Kidney (tissue), 22 donors: ENCODE measurements at places on chromosomes 16 and 17. TPM values are rescaled to one million over a fixed set of nuclear protein-coding genes. Genes with fewer than 3 reads are reported as not detected.

- no peaks in the 10 kb centered on the region for H3K27me3 ChIP-seq
- H3K36me3 ChIP-seq, result no peaks in the 10 kb centered on the region
- peak; percentile 73 for DNase-seq
- H3K4me1 ChIP-seq, result no peaks in the 10 kb centered on the region
- no peak overlapping the region for H3K27ac ChIP-seq
Observed at GRCh38 chr16:68893710-68894705, 50.7 kb downstream of the TANGO6 start.

GRCh38 chr17:49742166-49742638, 21.7 kb downstream of the FAM117A start:
- H3K27me3 ChIP-seq, result no peaks in the 10 kb centered on the region
- no peaks in the 10 kb centered on the region for H3K4me1 ChIP-seq
- DNase-seq, result no peak

DNA sequence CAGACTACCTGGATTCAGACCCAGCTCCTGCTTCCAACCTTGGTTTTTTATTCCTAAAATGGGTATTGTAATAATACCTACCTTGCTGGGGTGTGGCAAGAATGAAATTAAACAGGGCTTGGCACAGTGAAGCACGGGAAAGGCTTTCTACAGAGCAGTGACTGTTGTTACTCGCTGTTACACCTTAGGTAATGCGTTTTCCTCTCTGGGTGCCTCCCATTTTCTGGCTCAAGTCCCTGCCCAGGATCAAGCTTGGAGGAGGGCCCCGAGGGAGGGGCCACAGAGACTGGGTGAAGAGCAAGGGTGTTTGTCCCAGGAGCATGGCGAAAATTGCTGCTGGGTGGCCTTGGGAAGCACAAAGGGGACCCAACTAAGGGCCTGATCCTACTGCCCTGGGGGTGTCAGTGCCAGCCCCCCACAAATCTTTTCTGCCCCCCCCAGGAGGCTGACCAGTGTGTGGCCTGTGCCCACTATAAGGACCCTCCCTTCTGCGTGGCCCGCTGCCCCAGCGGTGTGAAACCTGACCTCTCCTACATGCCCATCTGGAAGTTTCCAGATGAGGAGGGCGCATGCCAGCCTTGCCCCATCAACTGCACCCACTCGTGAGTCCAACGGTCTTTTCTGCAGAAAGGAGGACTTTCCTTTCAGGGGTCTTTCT, 13.3 kb downstream of the MIEN1 start:
- DNase-seq, result no peak
- H3K27me3 ChIP-seq, result no peaks in the 10 kb centered on the region
- H3K27ac ChIP-seq, result no peak overlapping the region
- peaks cover 2% of the 10 kb centered on the region for H3K36me3 ChIP-seq

- H3K4me1 ChIP-seq, result no peaks in the 10 kb centered on the region
- H3K4me3 ChIP-seq, result no peak overlapping the region
- no peak for DNase-seq
- H3K27ac ChIP-seq, result no peak overlapping the region
Observed at GRCh38 chr17:30241051-30241450, 5.6 kb upstream of the SLC6A4 start.

- no peak overlapping the region for H3K27ac ChIP-seq
- no peaks in the 10 kb centered on the region for H3K4me1 ChIP-seq
- H3K4me3 ChIP-seq, result no peak overlapping the region
- H3K36me3 ChIP-seq, result no peaks in the 10 kb centered on the region
- DNase-seq, result no peak
- H3K27me3 ChIP-seq, result no peaks in the 10 kb centered on the region
Observed at GRCh38 chr16:48133455-48134211, 22.2 kb downstream of the ABCC12 start.

DNA sequence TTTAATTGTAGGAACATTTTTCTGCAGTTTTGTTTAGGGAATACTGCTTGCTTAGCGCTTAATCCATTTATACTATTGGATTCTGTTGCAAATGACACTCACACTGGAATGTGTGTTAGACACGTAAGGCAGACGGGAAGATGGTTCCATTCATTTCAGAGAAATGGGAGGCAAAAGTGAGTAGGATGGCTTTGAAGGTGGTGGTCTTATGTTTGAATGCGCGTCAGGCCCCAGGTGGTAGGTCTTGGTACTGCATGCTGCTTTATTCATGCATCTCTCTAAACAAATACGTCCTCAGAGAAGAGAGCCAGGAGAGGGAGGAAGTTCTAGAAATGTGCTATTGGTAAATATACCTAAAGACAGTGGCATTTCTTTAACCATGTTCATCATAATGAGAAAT, 997.6 kb upstream of the RBFOX1 start:
- H3K4me1 ChIP-seq, result no peaks in the 10 kb centered on the region
- no peaks in the 10 kb centered on the region for H3K27me3 ChIP-seq
- H3K27ac ChIP-seq, result no peak overlapping the region
- no peaks in the 10 kb centered on the region for H3K36me3 ChIP-seq
- H3K4me3 ChIP-seq, result no peak overlapping the region
- no peak for DNase-seq

DNA sequence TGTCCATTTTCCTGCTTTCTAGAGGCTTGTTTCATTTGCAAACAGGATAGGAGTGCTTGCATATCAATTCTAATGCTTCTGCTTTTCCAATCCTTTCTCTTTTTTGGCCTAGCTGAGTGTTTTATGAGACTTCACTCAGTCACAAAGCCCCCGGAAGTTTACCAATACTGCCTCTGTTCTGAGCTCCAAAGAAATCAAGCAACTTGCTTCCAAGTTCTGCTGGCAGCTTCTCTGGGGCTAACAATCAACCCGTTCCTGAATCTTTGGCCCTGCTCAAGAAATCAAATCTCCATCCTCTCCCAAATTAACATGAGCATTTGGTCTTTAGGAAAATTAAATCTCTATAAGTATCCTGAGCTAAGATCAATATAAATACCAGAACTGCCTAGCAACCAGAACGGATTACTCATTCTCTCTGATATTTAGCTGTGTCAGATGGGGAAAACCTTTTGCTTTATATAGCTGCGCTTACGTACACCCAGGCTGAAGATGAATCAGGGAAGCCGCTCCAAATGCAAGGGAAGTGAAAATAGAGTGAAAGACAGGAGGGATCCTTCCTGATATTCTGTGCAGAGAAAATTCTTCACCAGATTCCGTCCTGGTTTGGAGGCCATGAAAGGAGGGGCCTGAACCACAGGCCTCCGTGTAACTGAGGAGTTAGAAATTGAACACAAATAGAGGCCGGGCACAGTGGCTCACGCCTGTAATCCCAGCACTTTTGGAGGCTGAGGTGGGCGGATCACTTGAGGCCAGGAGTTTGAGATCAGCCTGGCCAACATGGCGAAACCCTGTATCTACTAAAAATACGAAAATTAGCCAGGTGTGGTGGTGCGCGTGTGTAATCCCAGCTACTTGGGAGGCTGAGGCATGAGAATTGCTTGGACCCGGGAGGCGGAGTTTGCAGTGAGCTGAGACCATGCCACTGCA, 23.3 kb upstream of the GRB2 start:
- H3K27me3 ChIP-seq, result no peaks in the 10 kb centered on the region
- H3K27ac ChIP-seq, result peak overlapping the region; percentile 42
- no peak for DNase-seq
- peaks cover 5% of the 10 kb centered on the region for H3K4me1 ChIP-seq
- H3K4me3 ChIP-seq, result no peak overlapping the region

DNA sequence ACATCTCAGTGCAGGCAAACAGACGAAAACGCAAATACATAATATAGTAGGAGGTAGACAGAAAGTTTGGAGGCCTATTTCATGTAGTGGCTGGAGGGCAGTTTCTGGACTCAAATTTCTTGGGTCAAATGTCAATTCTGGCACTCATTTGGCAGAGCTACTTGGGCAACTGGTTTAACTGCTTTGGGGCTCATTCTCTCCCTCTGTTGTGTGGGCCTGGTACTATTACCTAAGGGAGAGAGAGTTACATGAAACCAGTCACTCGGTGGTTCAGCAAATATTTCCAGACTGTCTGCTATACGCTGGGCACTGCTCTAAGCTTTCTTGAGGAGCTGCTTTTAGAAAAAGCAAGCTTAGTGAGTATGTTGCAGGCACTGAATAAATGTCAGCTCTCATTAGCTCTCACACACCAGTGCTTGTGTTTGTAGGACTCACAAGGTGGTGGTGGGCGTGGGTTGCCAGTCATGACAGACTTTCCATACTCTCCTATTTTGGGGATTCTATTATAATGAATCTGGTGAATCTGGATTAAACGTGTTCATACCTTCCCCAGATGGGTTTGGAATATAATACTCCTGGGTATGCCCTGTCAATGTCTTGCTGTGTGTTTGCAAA, 1.8 kb upstream of the SHISA9 start:
- no peaks in the 10 kb centered on the region for H3K36me3 ChIP-seq
- DNase-seq, result no peak
- H3K27ac ChIP-seq, result no peak overlapping the region
- H3K27me3 ChIP-seq, result peaks cover 18% of the 10 kb centered on the region

- no peak overlapping the region for H3K4me3 ChIP-seq
- DNase-seq, result no peak
- H3K27me3 ChIP-seq, result no peaks in the 10 kb centered on the region
- H3K27ac ChIP-seq, result no peak overlapping the region
Observed at GRCh38 chr17:82692268-82692667, 6.2 kb downstream of the RAB40B start.

- no peak for DNase-seq
- peak within 1 kb of the TSS; percentile 52 for H3K27ac ChIP-seq
- H3K4me1 ChIP-seq, result peaks cover 9% of the 10 kb centered on the region
- peak within 1 kb of the TSS; percentile 63 for H3K4me3 ChIP-seq
- H3K36me3 ChIP-seq, result no peaks in the 10 kb centered on the region
Observed at GRCh38 chr16:397135-397661, at the start of gene NME4. Gene NME4, plus strand, starts transcription at chr16:397199. Its CDS starts 24 bp downstream, at chr16:397223.

DNA sequence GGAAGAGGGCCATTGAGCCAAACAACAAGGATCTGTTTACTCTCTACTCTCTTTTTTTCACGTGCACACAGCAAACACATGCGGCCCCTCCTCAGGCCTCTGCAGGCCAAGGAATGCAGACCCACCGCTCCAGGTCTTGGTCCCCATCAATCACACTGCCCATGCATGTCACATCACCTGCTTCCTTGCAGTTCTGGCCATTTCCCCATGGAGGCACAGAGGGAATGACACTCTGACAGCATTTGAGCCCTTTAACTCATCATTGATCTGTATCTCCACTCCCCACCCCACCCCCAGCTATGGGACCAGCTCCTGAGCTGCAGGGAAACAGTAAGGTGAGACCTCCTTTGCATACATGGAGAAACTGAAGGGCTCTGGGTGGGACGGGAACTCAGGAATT, 45.9 kb upstream of the MEIOC start:
- no peaks in the 10 kb centered on the region for H3K36me3 ChIP-seq
- no peak overlapping the region for H3K4me3 ChIP-seq
- no peak overlapping the region for H3K27ac ChIP-seq
- H3K27me3 ChIP-seq, result no peaks in the 10 kb centered on the region
- H3K4me1 ChIP-seq, result no peaks in the 10 kb centered on the region

GRCh38 chr17:71975331-71975801, 145.5 kb upstream of the SOX9 start:
- no peaks in the 10 kb centered on the region for H3K27me3 ChIP-seq
- peak overlapping the region; percentile 29 for H3K4me3 ChIP-seq
- H3K36me3 ChIP-seq, result no peaks in the 10 kb centered on the region
- no peaks in the 10 kb centered on the region for H3K4me1 ChIP-seq
- peak; percentile 69 for DNase-seq

- H3K36me3 ChIP-seq, result no peaks in the 10 kb centered on the region
- no peaks in the 10 kb centered on the region for H3K4me1 ChIP-seq
- no peak for DNase-seq
- H3K27ac ChIP-seq, result no peak overlapping the region
- H3K4me3 ChIP-seq, result no peak overlapping the region
Observed at GRCh38 chr16:9383281-9383680, 291.8 kb downstream of the HAPSTR1 start.

- no peak overlapping the region for H3K4me3 ChIP-seq
- H3K27me3 ChIP-seq, result no peaks in the 10 kb centered on the region
- H3K4me1 ChIP-seq, result no peaks in the 10 kb centered on the region
- no peak overlapping the region for H3K27ac ChIP-seq
- H3K36me3 ChIP-seq, result no peaks in the 10 kb centered on the region
- no peak for DNase-seq
Observed at GRCh38 chr16:9378876-9379275, 287.4 kb downstream of the HAPSTR1 start.

GRCh38 chr17:973053-973452, 6.5 kb downstream of the NXN start:
- no peaks in the 10 kb centered on the region for H3K4me1 ChIP-seq
- H3K27ac ChIP-seq, result no peak overlapping the region

DNA sequence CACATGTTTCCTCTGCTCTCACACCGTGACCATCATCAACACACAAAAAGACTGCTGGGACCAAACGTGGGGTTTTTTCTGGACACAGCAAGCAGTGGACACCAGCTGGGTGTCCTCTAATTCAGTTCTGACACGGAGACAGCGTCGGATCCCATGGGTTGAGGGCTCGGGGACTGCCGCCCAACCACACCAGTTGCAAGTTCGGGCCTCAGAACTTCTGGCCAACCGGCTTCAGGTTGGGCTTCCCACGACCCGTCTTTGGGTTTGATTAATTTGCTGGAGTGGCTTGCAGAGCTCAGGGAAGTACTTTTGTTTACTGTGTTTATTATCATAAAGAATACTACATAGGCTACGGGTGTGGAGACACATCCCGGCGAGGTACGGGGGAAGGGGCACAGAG, 97.8 kb downstream of the BANP start:
- H3K27ac ChIP-seq, result no peak overlapping the region
- H3K27me3 ChIP-seq, result no peaks in the 10 kb centered on the region
- H3K4me1 ChIP-seq, result no peaks in the 10 kb centered on the region
- H3K4me3 ChIP-seq, result no peak overlapping the region
- DNase-seq, result no peak

DNA sequence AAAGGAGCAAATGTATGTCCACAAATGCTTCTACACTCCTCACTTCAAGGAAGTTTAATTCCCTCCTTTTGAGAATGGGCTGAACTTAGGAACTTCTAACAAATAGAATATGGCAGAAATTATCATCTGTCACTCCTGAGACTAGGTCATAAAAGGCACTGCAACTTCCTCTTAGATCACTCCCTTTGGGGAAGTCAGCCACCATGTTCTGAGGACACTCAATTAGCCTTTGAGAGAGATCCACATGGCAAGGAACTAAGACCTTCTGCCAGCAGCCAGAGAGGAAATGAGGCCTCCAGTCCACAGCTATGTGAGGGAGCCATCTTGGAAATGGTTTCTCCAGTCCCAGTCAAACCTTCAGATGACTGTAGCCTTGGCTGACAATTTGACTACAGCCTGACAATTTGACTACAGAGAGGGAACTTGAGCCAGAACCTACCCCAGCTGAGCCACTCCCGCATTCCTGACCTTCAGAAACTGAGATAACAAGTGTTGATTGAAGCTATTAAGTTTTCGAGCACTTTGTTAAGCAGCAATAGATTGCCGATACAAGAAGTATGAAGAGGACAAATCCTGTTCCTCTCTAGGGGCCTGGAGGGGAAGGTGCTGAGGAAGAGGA, 113.4 kb upstream of the SEC14L1 start:
- DNase-seq, result no peak
- H3K27me3 ChIP-seq, result no peaks in the 10 kb centered on the region
- no peaks in the 10 kb centered on the region for H3K4me1 ChIP-seq
- H3K36me3 ChIP-seq, result no peaks in the 10 kb centered on the region

The PABPN1L gene
- total RNA-seq, result not detected

The FOXJ1 gene
- 6.8 TPM for total RNA-seq

The NATD1 gene
- total RNA-seq, result 14.2 TPM

The SLC38A7 gene
- total RNA-seq, result 22.7 TPM

The ITGAX gene
- total RNA-seq, result 11.9 TPM

The TMEM100 gene
- 7.2 TPM for total RNA-seq

The KPNA2 gene
- total RNA-seq, result 27.4 TPM

The NSRP1 gene
- total RNA-seq, result 40.2 TPM

The PRSS36 gene
- 4.1 TPM for total RNA-seq

The STAC2 gene
- total RNA-seq, result 15.3 TPM

The CMTM3 gene
- 22.9 TPM for total RNA-seq

The MMP25 gene
- total RNA-seq, result 1.7 TPM
